ENCODE measurements at places on chromosomes 16 and 17.

DNA sequence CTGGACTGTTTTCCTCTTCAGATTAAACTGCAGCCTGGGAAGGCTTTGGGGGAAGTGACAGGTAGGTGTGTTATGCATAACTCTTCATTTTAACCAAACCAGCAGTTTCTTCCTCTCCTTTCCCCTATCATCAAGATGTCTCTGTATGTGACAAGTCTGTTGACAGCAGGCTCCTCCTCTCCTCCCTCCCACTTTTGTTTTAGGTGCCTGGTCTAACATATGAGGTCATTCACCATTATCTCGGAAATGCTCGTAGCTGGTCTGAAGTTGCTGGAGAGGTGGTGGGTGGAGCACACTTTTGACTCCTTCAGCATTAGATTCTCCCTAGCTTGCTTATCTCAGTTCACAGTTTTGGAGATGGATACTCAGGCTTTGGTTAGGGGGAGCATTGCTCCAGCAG, 571.0 kb upstream of the EEF2KMT start:
- no peak for DNase-seq

DNA sequence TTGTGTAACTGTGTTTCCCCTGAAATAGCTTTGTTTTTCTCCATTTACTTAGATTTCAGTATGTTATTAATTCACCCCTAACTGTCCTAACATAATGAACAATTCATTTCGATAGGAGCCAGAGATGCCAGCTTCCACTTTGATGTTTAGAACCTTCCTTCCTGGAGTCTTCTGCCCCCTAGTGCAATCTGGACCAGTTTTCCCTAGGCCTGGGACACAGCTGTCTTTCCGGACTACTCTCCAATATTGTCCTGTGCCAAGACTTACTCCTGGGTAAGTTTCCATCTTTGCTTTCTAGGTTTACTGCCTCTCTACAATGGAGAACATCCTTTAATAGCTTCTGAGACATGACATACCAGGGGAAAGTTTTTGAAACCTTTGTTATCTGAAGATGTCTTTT, 12.8 kb downstream of the RECQL5 start:
- DNase-seq = no peak

DNA sequence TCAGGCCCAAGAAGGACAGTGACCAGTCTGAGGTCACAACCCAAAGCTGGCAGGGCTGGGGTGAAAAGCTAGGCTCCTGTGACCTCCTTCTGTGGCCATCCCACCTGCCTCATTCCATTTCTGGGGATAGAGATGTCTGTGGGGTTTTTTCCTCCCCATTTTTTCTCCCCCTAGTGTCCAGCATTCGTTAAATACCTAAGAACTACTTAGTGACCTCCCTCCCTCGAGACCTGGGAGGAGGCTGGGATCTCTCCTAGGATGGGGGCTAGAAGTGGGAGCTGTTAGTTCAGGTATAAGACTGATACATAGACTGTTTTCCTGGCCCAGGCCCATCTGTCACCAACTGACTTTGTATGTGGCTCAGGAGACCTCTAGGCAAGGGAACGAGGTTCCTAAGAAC, 20.5 kb upstream of the STAC2 start:
- DNase-seq = no peak

- no peak for DNase-seq
These were observed 176.0 kb downstream of the TMEM132E start for GRCh38 chr17:34755371-34755770.

DNA sequence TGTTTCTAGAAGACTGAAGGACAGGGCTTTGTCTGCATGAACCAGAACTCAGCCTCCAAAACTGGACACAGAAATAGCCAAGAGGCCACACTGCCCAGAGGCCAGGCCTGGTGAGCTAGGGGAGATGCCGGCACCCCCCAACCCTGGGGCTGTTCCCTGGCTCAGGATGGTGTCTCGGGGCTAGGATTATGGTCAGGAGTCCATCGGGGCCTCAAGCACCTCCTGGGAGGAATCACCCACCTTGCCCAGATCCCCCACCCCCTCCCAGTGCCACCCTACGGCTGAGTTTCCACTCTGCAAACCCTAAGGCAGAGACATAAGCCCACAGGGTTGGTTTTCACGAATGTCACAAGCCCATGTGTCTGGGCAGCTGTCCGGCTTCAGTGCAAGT, 37.2 kb downstream of the SLC7A5 start:
- no peak for DNase-seq

- no peak for DNase-seq
These were observed 18.1 kb downstream of the ATMIN start for GRCh38 chr16:81053761-81054160.

GRCh38 chr17:64087252-64088005, 42.5 kb downstream of the ERN1 start:
- no peak for DNase-seq

DNA sequence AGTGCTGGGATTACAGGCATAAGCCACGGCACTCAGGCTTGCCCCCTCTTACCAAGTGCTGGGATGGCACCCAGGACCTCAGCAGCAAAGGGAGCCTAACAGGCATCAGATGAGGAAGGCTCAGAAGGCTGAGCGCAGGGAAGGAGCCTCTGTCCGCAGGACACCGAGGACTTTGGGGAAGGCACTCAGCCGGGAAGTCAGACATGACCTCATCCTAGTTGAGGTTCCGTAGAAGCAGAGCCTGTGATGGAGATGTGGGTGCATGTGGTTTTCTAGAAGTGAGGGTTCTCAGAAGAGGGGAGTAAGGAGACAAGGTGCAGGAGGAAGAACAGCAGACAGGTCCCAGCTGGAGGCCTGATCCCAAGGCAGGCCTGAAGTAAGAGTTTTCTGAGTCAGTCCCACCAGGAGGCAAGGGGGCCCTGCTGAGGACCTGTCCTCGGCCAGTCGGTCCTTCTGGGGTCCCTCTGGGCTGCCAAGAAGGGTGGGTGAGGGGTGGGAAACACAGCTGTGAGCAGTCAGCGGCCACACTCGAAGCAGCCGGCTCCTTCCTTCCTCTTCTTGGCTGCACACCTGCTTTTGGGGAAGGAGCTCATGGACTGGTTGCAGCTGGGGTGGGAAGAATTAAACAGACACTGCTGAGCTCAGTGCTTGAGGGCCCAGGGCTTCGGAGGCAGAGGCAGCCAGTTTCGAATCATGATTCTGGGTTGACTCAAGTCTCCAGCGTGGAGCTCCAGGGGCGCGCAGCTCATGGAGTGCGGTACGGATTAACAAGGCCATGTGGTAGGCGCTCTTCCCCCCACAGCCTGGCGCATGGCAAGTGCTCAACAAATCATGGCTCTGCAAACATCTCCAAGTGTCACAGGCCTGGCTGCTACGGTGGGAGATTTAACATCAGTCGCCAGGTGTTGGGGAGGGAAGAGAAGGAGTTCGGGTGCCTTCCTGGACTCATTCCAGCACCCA, 38.9 kb upstream of the SNN start:
- DNase-seq = no peak
